Hepatocyte (in vitro differentiated cells): ENCODE measurements at places on chromosomes 6 and 20. TPM values are rescaled to one million over a fixed set of nuclear protein-coding genes. Genes with fewer than 3 reads are reported as not detected.

DNA sequence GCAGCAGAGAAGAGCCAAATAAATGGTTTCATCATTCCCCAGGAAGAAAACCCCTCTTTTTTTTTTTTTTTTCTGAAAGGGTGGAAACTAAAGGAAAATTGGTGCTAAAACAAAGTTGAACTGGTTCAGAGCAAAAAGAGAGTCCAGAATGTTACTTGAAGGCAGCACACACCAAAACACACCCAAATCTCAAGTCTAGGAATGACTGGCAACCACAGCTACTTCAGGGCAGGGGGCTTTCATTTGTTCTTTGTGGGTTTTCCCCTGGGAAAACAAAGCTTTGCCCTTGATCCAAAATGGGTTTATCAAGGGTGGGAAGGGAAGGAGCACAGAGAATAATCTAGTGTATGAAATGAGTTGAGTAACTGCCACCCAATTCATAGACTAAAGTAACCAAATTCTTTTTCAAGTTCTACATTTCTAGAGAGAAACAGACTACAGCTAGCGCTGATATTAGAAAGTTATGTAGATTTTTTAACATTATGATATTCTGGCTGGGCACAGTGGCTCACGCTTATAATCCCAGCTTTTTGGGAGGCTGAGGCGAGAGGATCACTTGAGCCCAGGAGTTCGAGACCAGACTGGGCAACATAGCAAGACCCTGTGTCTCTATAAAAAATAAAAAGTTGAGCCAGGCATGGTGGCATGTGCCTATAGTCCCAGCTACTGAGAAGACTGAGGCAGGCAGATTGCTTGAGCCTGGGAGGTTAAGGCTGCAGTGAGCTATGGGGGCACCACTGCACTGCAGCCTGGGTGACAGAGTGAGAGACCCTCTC, 119.8 kb downstream of the NFATC2 start:
- DNase-seq = no peak

DNA sequence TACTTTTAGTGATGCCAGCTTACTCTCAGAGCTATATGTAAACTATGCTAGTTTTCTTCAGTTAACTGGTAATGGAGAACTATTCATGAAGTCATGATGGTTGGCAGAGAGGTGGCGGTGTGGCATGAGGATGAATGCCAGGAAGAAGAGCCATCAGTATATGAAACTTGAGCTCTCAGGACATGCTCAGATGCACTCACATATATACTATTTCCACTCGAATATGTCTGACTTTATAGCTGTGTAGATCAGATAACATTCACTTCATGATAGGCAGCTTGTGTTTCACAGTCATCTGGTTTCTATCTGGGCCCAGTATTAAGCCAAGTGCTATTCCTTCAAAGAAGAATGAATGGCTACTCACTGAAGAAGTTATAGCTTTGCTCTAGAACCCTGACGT, 46.2 kb upstream of the CEP85L start:
- DNase-seq = no peak

- DNase-seq = no peak
These were observed 202.6 kb downstream of the NFATC2 start for GRCh38 chr20:51339721-51340450.

- DNase-seq = no peak
These were observed 10.3 kb downstream of the CLDN20 start for GRCh38 chr6:155274106-155274505.

- DNase-seq = peak; percentile 91
These were observed 74.1 kb downstream of the LAMA4 start for GRCh38 chr6:112180095-112180820.

CCN6 gene
- not detected in 2 replicates for total RNA-seq

DNA sequence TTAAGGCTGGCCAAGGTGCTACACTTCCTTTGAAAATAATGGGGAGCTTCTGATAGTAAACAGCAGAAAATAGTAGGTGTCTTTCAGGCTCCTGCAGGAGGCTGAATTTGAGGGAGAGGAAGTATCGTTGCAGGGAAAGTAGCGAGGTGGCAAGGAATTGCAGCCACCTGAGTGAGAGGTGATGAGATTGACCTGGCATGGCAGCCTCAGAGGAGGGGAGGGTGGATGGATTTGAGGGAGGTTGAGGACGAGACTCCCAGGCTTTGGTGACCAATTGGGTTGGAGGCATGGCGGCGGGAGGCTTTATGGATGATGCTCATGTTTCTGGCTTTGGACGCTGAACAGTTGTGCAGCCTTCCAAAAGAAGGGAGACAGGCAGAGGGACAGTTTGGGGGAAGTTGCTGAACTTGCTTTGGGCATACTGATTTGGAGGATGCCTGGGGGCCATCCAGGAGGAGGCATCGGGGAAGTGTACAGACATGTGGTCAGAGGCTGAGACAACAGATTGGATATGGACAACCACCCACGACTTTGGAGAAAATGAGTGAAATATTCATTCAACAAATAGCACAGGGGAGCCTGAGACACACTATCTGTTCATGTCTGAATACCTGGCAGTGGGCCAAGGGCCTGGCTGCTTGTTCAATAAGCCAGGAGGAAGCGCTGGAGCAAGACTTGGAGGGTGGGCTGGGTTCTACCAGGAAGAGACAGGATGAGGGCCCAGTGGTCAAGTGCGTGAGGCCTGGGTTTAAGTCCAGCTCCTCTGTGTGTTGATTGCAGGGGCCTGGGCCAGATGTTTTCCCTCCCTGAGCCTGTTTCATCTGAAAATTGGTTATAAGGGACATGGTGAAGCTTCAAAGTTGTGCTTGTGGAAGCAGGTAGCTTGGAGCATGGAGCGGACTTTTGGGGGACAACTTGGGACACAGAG, 113.2 kb downstream of the CEBPB start:
- peak; percentile 87 for DNase-seq

- DNase-seq = no peak
These were observed 33.3 kb upstream of the TPBG start for GRCh38 chr6:82330171-82330804.

GRCh38 chr6:163774485-163774884, 360.0 kb downstream of the QKI start:
- DNase-seq = no peak

GRCh38 chr6:797479-798077, 104.6 kb upstream of the EXOC2 start:
- peak; percentile 77 for DNase-seq

MDC1 gene
- total RNA-seq = 3.3 and 8.7 TPM in 2 replicates

GRCh38 chr6:155975506-155975905, 519.9 kb upstream of the NOX3 start:
- DNase-seq = no peak
